ENCODE measurements at places on chromosomes 11 and 22. TPM values are rescaled to one million over a fixed set of nuclear protein-coding genes. Genes with fewer than 3 reads are reported as not detected.
A peak's percentile ranks its signal among the peaks of the same experiment; 100 is the strongest.

GRCh38 chr11:6219359-6219758, 14.0 kb downstream of the C11orf42 start:
- peak; percentile 93 for DNase-seq

DNA sequence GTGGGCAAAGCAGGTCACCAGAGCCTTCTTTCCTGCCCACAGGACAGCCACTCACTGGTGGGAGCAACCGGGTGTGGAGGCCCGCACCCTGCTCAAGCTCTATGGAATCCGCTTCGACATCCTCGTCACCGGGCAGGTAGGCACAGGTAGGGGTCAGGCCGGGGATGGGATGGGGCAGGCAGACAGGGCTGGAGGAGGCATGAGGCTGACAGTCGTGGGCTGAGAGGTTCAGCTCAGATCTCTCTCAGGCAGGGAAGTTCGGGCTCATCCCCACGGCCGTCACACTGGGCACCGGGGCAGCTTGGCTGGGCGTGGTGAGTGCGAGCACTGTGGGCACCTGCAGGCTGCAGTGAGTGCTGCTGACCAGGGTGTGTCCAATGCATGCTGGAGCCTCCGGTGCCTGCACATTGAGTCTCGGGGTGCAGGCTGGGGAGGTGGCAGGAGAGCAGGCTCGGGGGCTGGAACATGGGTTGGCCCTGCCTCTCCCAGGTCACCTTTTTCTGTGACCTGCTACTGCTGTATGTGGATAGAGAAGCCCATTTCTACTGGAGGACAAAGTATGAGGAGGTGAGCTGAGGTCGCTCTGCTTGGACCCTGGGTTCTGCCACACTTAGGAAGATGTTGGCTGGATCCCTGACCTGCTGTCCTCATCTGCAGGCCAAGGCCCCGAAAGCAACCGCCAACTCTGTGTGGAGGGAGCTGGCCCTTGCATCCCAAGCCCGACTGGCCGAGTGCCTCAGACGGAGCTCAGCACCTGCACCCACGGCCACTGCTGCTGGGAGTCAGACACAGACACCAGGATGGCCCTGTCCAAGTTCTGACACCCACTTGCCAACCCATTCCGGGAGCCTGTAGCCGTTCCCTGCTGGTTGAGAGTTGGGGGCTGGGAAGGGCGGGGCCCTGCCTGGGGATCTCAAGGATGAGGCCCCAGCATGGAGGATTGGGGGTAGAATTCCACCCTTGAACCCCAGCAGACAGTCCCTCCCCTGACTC, 6.3 kb downstream of the SLC7A4 start:
- no peak for DNase-seq

DNA sequence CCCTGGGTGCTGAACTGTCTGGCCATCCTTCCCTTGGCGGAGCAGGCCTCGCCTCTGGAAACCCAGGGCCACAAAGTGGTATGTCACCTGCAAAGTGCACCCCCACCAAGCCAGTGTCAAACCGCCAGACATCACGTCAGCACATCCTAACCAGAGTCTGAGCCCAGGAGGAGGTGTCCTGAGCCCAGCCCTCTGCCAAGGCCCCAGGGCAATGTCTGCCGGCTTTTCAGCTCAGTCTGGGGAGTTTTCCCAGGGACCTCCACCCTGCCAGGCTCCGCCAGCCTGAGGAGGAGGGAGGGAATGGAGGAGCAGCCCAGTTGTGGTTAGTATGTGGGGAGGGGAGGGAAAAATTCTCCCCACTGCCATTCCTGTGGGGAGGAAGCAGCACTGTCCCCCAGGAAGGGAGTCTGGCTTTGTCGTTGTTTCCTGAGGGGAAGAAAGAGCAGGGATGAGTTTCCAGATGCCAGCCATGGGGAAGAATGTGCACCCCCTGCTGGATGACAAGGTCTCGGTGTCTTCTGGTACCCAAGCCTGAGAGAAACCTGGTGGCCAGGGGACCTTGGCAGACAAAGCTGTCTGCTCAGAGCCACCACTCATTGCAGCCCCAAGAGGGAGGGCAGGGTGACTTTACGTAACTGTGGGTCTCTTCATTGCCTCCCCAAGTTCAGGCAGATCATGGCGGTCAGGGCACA, 81.4 kb upstream of the CD82 start:
- no peak for DNase-seq

- no peak for DNase-seq
Measured at GRCh38 chr11:72719144-72719543, 33.1 kb downstream of the ARAP1 start.

- peak; percentile 63 for DNase-seq
Measured at GRCh38 chr11:68212421-68213134, 518 bp downstream of the KMT5B start.

DNA sequence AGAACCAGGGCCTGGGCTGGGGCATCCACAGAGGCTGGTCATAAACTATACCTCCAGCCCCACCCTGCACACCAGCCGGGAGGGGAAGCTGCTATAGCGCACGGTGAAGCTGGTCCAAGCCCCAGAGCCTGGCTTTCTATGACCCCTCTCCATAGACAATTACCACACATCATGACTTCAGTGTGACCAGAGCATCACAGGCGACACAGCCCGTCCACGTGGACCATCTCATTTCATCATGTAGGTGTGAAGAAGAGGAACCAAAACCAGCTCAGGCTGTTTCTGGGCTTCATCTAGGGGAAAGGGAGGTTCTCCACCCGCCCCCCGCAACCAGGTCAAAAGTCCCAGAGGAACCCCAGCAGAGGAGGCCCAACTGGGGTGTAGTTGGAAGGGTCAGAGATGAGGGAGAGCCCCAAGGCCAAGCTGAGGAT, 3.0 kb downstream of the CXCR5 start:
- no peak for DNase-seq

- DNase-seq: peak; percentile 40
Measured at GRCh38 chr11:2885017-2885677, 428 bp downstream of the CDKN1C start.

GRCh38 chr11:69947059-69947792, 128.0 kb upstream of the FGF3 start:
- no peak for DNase-seq

DNA sequence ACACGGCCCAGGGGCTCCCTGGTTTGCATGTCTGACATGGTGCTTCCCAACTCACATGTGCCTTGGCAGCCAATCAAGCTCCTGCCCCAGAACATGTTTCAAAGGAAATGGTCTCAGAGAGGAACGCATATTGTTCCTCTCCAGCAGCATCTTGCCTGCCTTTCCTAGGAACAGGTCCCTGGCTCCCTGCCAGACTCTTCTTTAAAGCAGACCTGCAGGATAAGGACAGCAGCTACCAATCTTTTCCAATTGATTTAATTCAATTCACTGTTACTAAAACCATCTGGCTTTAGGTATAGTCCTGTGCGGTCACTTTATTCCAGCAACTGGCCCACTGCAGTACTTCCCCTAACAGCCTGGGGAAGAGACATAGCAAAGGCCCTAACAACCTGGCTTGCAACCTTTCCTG, 79.9 kb downstream of the AMBRA1 start:
- DNase-seq: peak; percentile 7

GRCh38 chr11:68146010-68146540, 24.9 kb upstream of the CHKA start:
- no peak for DNase-seq

GRCh38 chr11:78100261-78100660, 20.6 kb upstream of the NDUFC2 start:
- no peak for DNase-seq

- peak; percentile 69 for DNase-seq
Measured at GRCh38 chr11:131809203-131809918, 438.9 kb downstream of the NTM start.

DNA sequence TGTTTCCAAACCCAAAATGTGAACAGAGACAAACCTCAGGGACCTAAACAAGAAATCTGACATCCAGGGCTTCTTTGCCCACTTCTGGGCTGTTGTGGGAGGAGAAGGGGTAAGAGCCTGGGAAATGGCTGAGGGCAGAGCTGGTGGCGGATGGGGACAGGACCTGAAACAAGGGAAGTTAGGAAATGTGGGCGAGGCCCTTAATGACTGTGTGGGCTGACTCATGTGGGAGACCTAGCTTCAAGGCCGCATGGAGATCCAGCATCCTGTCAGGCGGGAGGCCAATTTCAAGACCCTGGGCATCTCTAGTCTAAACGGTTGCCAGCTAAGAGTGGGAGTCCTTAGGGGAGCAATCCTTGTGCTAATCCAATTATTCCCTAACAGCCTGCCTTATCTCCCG, 2.1 kb upstream of the OAF start:
- peak; percentile 95 for DNase-seq

DNA sequence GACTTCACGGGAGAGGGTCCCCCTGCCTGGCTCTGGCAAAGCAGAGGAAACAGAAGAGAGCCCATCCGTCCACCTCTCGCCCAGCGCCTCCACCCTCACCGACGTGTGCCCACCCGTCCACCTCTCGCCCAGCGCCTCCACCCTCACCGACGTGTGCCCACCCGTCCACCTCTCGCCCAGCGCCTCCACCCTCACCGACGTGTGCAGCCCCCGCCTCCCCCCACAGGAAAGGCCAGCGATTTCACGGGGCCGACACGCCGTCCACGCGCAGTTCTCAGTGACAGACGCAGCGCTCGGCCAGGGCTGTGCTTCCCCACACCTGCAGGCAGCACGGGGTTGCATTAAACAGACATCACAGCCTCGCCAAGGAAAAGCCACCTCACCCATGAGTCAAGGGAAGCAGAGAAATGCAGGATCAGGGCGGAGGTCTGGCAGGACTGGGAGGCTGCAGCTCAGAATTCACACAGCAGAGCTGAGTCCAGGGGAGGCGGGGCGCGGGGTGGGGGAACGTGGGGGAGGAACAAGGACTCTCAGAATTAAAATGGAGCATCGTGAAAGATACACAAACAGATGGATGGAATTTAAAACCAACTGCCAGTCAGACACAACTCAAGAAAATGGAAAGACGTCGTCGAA, 377.7 kb downstream of the BRD1 start:
- no peak for DNase-seq

DNA sequence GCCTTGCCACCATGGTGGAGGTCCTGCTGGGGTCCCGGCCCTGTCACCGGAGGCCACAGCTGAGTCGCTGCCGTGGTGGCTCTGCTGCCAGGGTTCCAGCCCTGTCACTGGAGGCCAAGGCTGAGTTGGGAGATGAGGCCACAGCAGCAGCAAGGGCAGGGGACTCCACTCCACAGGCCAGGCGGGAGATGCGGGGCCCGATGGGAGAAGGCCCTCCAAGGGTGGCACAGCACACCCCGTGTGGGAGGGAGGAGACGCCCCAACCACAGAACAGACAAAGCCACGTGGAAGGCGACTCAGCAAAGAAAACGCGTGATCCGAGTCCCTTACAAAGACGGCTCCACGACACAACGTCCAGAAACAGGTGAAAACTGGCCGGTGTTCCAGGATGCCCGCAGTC, 159.3 kb downstream of the BRD1 start:
- DNase-seq: no peak

DNA sequence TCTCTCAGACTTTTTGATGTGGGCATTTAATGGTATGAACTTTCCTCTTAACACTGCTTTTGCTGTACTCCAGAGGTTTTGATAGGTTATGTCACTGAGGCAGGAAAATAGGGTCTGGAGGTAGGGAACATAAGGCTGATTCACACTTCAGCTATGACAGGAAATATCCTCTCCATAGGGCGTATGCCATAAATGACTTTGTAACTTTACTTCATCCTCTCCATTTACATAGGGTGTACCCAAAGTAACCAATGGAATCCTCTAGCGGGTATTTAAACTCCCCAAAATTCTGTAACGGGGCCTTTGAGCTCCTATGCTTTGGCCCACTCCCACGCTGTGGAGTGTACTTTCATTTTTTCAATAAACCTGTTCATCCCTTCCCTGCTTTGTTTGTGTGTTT, 49.5 kb downstream of the OR2AT4 start:
- peak; percentile 50 for DNase-seq

DNA sequence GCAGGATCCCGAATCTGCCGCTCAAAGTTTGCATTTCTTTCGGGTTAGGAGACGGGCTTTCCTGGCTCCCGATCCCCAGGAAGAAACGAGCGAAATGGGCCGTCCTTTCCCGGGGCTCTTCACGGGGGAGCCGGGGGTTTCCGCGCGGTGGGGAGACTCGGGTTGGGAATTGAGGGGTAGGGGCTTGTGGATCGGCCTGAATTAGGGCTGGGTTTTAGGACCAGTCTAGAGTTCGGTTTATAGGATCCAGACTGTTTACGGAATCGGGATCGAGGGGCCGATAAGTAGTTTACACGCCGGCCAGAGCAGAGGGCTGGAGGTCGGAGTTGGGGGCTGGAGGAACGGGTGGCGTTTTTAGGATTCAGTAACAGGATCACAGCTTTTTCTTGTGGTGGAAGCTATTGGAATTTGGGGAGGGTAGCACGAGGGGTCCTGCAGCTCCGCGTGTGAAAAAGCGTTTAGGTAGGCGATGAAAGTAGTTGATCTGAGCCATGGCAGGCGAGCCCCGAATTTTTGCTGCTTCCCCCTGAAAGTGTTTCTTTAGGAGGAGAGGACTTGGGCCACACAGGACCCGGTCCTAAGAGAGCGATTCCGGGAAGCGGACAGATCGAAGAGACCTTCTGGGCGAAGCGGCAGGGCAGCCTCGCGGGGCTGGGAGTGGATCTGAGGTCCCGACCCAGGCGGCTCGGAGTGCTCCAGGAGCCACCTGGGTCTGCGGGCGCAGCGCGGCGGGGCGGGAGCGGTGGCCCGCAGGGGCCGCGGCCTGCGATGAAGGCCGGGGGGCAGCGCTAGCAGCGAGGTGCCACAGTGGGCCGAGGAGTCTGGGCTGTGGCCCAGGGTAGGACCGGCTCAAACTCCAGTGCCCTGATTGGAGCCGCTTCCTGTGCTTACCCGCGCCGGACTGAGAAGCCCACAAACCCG, 1.6 kb downstream of the PKNOX2 start:
- no peak for DNase-seq

- no peak for DNase-seq
Measured at GRCh38 chr11:69694781-69695180, 9.0 kb downstream of the FGF19 start.

- DNase-seq: no peak
Measured at GRCh38 chr22:45013138-45013537, 3.3 kb upstream of the PHF21B start.

The GTSE1 gene
- total RNA-seq: 33.2 TPM

The OR51B2 gene
- total RNA-seq: 4.4 TPM

The PPFIBP2 gene
- total RNA-seq: 2.6 TPM

The MAPK1 gene
- total RNA-seq: 84.8 TPM

The CHID1 gene
- total RNA-seq: 43.4 TPM

The TSKU gene
- 33.8 TPM for total RNA-seq

The OLFML1 gene
- total RNA-seq: not detected

The DMC1 gene
- 0.03 TPM for total RNA-seq

The CD3E gene
- total RNA-seq: 0.42 TPM

The MMP27 gene
- total RNA-seq: not detected

All from HT1080 (cell line).